ENCODE measurements at places on chromosomes 6 and 20.

GRCh38 chr6:16999491-17000436 lies 102.1 kb upstream of the STMND1 start:
- DNase-seq = peak; percentile 70

- no peak for DNase-seq
Measured at GRCh38 chr6:91045161-91045560, 458.3 kb upstream of the MAP3K7 start.

DNA sequence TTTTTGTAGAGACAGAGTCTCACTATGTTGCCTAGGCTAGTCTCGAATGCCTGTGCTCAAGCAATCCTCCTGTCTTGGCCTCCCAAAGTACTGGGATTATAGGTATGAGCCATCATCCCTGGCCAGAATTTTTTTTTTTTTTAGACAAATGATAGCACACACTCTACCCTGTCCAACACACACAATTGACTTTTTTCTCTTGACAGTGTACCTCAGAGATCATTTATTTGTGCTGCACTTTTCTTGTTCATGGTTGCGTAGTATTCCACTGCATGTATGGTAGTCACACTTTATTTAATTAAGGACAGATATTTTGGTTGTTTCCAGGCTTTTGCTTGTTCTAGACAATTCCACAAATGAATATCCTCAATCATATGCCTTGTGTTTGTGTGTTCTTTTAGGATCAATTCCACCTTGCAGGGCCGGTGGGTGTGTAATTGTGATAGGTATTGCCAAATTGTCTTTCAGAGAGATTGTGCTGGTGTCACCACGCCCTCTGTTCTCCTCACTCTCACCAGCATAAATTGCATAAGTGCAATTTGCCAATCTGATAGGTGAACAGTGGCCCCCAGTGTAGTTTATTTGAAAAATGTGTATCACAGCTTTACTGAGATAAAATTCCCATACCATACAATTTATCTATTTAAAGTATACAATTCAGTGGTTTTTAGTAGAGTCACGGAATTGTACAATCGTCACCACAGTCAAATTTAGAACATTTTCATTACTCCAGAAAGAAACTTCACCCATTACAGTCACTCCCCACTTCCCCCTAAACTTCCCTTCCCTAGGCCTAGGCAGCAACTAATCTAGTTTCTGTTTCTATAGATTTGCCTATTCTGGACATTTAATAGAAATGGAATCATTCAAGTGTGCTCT lies 20.1 kb downstream of the SRC start:
- DNase-seq = no peak

DNA sequence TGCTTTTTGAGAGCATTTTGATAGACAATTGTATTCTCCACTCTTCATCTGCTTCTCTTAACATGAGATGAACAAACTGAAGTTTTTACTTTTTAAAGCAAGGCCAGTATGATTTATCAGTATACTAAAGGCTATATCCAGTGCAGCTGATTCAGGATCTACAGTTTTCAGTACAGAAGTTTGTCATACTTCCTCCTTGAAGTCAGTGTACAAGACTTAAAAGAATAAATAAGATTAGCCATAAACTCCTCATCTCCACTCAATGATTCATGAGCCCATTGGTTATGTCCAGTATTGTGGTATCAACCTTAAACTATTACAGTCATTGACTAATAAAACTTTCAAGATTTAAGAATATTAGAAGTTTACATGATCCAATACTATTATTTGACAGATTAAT lies 374.8 kb upstream of the EPHA7 start:
- DNase-seq = no peak

GRCh38 chr6:150610584-150610983 lies 10.9 kb downstream of the PLEKHG1 start:
- DNase-seq = no peak

- DNase-seq = no peak
Measured at GRCh38 chr6:5325173-5325572, 63.9 kb downstream of the FARS2 start.

GRCh38 chr20:30168025-30168799 lies 1089.3 kb upstream of the DEFB115 start:
- DNase-seq = no peak

DNA sequence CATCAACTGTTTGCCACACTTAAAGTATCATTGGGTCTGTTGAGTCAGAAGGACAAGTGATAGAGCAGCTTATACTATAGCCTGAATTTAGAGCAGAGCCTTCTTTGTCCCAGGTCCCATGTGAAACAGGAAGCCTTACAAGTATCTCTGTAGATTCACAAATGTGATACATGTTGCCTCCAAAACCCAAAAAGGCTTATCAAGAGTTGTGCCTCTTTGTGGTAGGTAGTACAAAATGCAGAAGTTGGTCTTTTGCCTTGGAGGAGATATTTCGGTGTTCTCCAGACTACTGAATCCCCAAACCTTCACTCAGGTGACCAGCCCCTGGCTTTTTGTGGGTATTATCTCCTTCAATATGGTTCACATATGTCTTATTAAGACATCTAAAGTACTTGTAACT lies 172.8 kb upstream of the PROKR2 start:
- no peak for DNase-seq

DNA sequence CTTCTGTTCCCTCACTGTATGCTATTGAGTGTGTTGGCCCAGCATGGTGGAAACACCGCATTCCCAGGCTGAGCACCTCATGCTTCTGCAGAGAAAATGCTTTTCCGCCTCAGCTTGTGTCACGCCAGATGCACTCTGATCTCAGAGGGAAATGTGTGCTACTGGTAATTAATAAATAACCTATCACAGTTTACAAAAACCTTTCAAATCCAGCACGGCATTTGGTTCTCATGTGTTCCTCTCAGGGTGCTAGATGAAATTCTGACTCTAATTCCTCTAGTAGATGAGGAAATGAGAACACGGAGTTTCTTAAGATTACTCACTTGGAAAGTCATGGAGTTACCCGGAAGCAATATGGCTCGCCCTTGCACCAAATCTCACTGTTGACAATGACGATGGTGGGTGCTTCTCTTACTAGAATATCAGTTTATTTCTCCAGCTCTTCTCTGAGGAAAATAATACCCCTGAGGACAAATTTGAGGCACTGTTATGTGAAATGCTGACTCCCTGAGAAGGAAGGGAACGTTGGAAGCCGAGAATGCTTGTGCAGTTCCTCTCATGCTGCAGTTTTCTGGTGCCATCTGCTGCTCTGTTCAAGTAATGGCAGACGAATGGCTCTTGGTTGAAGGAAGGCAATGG lies 116.6 kb downstream of the RNF144B start:
- peak; percentile 47 for DNase-seq

DNA sequence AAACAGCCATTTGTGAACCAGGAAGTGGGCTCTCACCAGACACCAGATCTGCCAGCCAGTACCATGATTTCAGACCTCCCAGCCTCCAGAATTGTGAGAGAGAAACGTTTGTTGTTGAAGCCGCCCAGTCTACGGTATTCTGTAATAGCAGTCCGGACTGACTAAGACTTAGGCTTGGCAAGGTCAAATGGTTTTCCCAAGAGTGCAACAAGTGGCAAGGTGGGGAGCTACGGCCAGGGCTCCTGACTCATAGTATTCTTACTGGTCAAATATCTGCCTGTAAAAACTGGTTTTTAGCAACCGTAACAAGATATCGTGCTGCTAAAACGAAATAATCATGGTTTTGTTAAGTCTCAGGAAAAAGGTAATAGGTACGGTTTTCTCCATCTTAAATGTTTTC lies 37.8 kb downstream of the MCUR1 start:
- DNase-seq = no peak

- DNase-seq = no peak
Measured at GRCh38 chr6:165684333-165684732, 21.3 kb upstream of the PDE10A start.

DNA sequence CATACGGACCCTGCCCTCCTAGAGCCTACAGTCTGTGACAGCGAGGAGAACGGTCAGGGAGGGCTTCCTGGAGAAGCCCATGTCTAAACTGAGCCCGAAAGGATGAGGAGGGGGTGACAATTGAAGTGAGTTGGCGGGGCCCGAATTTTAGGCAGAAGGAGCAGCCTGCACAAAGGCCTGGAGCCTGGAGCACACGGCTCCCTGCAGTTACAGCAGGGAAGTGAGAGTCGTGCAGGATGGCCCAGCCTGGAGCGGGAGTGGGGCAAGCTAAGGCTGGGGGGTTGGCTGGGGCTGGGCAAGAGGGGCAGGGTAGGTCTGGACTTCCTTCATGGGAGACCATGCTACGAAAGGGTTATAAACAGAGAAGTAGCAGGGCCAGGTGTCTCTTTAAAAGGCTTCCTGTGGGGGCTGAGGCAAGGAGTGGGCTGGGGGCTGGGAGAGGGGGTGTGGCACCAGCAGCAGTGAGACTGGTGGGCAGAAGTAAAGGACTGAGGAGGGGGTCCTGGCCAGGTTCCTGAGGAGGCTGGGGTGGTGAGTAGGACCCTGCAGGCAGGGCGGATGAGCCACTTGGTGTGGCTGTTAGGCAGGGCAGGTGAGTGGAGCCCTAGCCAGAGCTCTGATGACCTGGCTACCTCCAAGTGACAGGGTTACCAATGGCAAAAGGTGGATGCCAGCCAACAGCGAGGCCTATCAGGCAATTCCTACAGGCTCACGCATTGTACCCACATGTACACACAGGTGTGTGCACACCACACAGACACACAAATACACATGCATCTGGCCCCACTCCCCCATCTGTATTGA lies 119.2 kb downstream of the MRPL14 start:
- no peak for DNase-seq

Measured in skeletal muscle cell (primary cell).